ENCODE measurements at places on chromosomes 3 and 15.

DNA sequence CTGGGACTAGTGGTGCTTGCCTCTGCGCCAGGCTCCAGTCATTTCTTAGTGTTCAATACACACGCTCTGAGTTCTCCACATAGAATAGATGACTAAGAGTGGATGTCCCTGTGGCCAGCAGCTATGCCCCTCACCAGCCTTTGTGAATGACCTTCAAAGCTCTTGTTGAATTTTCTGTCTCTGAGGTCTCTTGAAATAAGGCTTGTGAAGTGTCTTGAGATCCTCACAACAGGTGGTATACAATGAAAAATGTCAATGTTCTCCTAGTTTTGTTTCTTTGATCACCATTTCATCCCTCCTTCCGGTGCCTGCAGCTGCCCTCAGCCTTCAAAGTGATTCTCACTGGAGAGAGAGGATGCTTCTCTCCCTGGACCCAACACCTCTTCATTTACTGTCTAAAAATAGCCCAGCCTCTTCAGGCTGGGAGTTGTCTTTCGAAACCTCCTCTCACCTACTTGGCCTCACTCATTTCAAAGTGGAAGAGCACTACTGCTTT, 5.4 kb downstream of the MAPKBP1 start:
- no peak for DNase-seq

DNA sequence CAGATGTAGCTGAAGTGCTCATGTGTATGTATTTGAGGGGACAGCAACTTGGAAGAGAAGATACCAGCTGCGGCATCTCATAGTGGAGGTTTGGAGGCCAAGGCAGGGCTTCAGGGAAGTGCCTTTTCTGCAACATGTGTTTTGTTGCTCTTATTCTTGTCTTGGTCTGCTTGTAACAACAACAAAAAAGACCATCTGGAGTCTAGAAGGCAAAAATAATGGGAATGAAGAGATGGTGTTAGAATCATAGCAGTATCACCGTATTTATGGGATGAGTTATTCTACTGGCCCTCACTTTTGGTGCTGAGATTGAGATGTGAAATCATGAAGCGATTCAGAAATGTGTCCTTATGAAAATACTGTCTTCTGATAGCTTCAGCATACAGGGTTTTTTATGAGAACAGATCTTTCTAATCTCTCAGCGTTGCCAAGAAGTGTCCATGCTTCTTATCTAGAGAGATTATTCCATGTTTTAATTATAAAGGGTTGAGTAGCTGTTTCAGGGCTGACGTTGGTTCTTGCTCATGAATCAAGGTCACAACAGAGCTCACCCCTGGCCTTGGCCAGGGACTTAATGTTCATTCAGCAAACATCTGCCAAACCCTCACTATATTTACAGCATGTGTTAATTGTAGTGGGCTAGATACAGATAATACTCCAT, 58.0 kb downstream of the ITPR1 start:
- no peak for DNase-seq

GRCh38 chr15:86021281-86022264, 58.1 kb upstream of the AGBL1 start:
- DNase-seq: no peak

DNA sequence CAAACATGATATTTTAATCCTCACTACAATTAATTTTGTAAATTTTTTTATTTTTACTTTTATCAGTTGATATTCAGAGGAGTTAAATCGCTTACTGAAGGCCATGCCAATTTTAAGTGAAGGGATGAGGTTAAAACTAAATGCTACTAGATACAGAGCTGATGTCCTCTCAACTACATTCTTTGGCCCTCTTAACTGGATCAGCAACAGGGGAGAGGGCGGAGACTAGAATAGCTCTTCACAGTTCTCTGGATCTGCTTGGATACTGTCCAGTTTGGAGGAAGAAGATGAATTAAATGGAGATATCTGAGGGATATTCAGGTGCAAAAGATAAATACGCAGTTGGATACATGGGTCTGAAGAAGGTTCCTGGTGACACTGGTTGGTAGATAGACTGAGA, 85.6 kb upstream of the LYSMD4 start:
- no peak for DNase-seq

GRCh38 chr3:101141135-101141534, 147.9 kb upstream of the ABI3BP start:
- DNase-seq: no peak

GRCh38 chr3:143551761-143552160, 296.5 kb downstream of the SLC9A9 start:
- DNase-seq: no peak

- DNase-seq: no peak
Measured at GRCh38 chr3:35745802-35746484, 106.6 kb downstream of the ARPP21 start.

- no peak for DNase-seq
Measured at GRCh38 chr15:66092053-66093016, 161.2 kb downstream of the MEGF11 start.

- no peak for DNase-seq
Measured at GRCh38 chr3:38401246-38401962, 52.3 kb upstream of the ACVR2B start.

- DNase-seq: no peak
Measured at GRCh38 chr15:89109238-89109637, 21.0 kb downstream of the ABHD2 start.

DNA sequence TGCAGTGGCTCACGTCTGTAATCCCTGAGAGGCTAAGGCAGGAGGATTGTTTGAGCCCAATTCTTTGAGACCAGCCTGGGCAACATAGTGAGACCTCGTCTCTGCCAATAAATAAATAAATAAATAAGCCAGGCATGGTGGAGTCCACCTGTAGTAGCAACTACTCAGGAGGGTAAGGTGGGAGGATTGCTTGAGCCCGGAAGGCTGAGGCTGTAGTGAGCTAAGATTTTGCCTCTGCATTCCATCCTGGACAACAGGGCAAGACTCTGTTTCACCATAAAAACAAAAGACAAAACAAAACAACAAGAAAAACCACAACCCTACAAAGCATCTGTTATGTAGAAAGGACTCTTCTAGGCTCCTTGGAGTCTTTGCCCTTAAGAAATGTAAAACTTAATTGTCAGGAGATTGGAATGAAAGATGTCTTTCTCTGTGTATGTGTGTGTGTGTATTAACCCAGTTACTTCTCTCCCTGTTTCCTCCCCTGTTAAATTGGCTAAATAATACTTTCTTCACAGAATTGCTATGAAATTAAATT, 9.5 kb downstream of the NECTIN3 start:
- DNase-seq: no peak

DNA sequence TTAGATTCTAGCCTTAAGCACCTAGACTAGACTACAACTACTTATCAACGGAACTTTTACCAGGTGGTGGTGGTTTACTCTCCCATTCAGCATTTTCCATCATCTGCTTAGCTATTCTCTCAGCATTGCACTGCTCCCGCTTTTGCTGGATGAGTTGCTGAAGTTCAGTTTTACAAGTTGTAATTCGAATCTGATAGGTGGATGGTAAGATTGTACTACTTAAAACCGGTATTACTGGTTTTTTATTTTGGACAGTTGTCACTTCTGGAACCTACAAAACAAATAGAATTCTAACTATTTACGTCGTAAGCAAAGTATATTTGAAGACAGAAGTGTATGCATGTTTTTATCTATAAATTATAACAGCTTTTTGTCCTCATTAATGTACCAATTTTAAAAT, 41.1 kb downstream of the PIK3R4 start:
- no peak for DNase-seq

- DNase-seq: no peak
Measured at GRCh38 chr15:38721568-38721945, 156.9 kb upstream of the RASGRP1 start.

GRCh38 chr3:184491011-184491576, 70.5 kb upstream of the EPHB3 start:
- no peak for DNase-seq

GRCh38 chr3:10406414-10406813, 85.5 kb upstream of the SEC13 start:
- no peak for DNase-seq

GRCh38 chr3:94043285-94043684, 14.9 kb upstream of the STX19 start:
- no peak for DNase-seq

- no peak for DNase-seq
Measured at GRCh38 chr15:60720086-60720485, 241.1 kb upstream of the ICE2 start.

DNA sequence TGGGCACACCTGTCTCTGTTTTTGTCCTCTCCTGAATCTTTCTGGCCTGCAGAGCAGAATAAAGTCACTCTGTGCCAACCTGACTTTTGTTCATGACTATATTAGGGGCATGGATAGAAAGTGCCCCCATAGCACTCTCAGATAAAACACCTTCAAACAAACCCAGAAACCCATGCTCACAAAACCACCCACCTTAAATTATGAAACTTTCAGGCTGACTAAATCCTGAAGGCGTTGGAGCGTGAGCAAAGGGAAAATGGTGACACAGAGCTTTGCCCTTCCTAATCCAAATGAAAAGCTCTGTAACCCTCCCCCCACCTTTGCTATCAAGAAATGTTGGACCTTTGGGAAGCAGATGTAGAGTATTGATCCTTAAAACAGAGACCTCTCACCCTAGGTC, 138.9 kb downstream of the IGF1R start:
- no peak for DNase-seq

GRCh38 chr3:58274027-58274614, 31.9 kb upstream of the RPP14 start:
- no peak for DNase-seq

- DNase-seq: no peak
Measured at GRCh38 chr15:44545913-44546802, 9.2 kb downstream of the EIF3J start.

DNA sequence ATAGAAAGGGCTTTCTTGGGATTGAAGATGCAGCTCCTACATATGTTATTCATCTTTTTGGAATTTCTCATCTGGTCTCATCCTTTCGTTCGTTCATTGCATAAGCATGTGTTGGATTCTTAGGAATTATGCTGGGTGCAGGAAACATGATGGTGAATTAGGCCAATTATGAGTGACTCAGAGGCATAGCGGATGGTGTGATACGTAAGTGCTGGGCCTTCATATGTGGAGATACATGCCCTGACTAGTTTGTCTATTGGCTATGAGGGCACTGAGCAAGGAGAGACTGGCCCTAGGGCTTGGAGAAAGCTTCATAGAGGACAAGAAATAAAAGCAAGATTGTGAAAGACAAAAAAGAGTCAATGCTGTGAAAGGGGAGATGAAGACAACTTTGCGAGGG, 235.1 kb downstream of the MYRIP start:
- no peak for DNase-seq

DNA sequence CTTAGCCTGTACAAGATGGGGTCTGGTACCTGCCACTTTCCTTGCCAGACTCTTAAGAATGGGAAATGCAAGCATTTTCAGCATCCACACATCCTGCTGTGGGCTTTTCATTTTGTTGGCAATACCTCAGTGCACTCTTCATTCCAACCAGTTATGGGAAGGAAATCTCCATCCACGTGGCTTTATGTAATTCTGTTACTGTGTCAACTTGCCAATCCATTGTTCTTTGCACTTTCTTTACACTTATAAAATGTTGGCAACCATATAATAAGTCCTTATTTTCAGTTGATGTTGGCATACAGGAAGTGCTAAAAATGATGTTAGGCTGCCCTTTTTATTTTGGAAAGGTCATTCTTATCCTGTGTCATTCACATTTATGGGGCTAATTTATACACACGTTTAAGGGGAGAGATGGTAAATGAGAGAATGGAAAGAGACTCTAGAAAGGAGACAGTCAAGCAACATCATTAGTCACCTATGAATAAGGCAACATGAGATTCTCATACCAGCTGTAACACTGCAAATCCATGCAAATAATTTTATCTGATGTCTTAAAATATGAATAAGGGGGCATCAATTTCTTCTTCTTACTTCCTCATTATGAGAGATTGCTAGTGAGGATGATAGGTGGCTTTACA, 238.7 kb downstream of the CHST2 start:
- no peak for DNase-seq

DNA sequence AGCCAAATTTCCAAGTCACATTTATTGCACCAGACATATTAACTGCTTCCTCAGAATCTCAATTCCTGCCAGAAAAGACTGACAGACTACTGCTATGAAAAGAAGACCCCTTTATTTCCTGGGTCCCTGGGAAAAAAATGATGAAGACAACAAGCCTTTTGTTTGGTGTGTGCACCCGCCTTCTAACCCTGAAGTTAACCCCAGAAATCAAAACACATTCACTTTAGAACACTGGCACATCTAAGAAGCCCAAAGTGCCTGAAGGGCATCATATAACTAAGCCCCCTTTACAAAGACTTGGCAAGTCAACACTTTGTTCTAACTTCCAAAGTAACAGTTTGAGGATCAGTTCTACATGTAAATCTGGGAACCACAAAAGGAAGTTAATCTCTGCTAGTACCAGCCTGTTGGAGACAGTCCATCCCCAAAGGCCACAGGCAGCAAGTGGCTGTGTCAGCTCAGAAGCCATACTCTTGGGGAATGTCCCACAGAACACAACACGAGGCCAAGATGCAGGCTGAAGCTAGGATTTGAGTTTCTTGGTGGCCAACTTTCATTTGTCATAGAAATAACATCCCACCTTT, 16.3 kb upstream of the ATP1B3 start:
- DNase-seq: no peak

DNA sequence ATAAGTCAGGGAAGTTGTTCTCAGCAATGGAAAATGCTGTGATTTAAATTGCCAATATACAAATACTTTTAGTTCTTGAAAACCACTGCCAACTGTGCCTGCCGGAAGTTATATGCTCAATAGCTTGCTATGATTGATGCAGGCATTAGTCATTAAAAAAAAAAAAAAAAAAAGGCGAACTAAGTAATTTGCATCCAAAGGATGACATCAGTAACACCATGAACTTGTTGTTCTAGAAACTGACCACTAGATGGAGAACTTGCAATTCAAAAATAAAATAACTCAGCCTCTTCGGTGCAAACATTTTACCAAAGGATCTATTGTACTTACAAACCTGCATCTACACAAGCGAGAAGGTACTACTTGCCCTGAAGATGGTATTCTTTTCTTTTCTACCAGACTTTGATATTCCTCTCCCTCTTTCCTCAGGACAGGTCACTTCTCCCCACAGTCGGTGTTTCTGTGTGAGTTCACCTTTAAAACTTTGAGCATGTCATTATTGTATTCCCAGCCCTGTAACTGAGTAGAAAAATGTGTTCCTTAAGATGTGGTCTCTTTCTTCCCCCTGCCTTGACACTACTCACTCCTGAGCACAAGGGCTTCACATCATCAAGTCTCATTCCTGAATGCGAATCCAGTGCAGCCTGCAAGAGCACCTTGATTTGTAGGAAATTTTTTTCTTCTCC, 115.0 kb upstream of the VEPH1 start:
- DNase-seq: no peak

DNA sequence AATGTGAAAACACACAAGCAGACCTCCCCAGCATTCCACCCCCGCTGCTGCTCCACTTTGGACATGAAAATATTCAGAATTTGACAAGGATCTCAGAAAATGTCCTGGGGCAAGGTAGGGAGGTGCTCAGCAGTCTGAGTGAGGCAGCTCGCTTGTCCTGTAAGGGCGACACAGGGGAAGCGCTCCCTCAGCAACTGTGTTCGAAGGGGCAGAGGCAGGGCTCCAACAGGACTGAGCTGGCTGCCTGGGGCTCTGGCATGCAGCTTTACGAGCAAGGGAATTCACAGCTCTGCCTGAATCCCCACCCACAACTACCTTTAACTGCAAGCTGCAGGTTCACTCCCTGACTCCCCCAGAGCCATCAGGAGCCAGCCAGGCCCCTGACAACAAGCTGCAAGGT, 287.0 kb upstream of the LYSMD4 start:
- no peak for DNase-seq

GRCh38 chr15:63324770-63325169, 47.4 kb downstream of the APH1B start:
- DNase-seq: no peak

GRCh38 chr3:75180945-75181298, 483.2 kb upstream of the FRG2C start:
- DNase-seq: no peak

- DNase-seq: no peak
Measured at GRCh38 chr3:12227833-12228232, 61.0 kb upstream of the PPARG start.
